ENCODE measurements at places on chromosomes 6 and 20.

GRCh38 chr6:118736440-118736839 is 85.0 kb upstream of the CEP85L start:
- no peak for DNase-seq

DNA sequence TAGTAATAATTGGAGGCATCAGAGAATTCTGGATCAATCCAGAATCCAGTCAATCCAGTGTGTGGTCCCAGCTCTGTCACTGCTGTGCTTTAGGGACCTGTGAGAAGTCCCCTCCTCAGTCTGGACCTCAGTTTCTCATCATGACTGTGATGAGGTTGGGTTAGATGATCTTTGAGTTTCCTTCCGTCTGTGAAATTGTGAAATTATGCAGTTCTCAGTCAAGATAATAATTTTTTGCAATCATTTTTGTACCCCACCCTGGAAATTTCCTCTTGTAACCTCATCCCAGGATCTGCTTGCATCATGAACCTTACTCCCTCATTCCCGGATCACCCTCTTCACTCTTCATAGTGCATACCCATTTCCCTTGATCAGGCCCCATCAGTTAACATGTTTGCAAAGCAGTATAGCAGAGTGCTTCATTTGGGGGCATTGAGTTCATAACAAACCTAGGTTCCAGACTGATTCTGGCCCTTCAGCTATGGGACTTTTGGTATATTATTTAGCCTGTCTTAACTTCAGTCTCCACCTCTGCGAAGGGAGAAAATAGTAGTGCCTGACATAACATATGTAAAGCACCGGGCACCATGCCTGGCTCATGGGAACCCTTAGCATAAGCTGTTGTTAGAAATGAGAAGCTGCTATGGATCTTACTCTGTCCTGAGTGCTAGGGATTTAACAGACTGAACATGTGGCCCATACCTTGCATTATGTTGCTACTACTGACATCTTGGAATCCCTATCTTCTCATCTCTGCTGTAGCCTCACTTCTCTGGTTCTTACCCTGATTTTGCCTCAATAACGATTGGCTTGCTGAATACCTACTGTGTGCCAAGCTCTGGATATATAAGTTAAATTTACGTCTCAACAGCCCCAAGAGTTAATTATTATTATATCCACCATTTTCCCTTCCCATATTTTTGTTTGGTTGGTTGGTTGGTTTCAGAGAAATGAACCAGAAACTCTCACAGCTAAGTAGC is 1.3 kb downstream of the ZNF76 start:
- DNase-seq: no peak

- DNase-seq: no peak
Observed at GRCh38 chr6:110140650-110141049, 38.8 kb downstream of the WASF1 start.

- DNase-seq: no peak
Observed at GRCh38 chr20:34999782-35000181, 44.1 kb downstream of the MYH7B start.

DNA sequence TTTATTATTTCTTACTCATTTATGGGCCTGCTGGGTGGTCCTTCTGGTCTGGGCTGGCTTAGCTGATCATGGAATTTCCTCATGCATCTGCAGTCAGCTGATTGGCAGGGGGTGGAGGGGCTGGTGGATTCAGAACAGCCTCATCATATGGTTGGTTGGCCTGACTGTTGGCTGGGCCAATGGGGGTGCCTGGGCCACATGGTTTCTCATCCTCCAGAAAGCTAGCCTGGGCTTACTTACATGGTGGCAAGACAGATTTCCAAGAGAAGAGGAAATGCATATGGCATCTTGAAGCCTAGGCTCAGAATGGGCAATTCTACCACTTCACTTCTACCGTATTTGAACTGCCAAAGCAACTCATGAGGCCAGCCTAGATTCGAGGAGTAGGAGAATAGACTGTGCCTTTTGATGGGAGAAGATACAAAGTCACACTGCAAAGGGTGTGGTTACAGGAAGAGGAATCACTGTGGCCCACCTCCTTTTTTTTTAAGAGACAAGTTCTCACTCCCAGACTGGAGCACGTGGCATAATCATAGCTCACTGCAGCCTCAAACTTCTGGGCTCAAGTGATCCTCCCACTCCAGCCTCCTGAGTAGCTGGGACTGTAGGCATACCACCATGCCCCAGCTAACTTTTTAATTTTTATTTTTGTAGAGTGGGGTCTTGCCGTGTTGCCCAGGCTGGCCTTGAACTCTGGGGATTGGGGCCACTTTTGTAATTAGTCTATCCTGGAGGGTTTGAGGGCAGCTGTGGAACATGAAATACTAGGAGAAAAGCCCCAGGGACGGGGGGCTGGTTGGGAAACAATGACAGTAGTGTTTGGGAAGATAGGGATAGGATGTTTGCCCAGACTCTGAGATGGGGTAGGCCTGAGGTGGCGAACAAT is 47.6 kb upstream of the RNF24 start:
- no peak for DNase-seq

GRCh38 chr20:32485770-32486478 is 99.2 kb downstream of the NOL4L start:
- DNase-seq: no peak

DNA sequence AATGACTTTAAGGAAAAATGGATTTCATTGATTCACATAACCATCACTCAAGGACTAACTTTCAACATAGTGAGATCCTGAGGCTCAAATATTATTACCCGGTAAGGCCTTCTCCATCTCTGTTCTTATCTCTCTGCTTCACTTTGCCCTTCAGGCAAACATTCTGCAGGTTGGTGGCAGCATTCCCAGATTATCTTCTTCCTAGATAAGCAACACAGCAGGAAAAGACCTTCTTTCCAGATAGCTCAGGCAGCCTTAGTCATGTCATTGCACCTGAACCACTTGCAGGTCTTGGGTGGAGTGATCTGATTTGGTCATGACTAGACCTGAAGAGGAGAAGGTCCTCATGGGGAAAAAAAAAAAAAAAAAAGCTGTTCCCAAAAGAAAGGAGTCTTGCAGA is 5.3 kb upstream of the HIVEP2 start:
- no peak for DNase-seq

- no peak for DNase-seq
Observed at GRCh38 chr6:13249817-13250216, 78.5 kb downstream of the TBC1D7 start.

DNA sequence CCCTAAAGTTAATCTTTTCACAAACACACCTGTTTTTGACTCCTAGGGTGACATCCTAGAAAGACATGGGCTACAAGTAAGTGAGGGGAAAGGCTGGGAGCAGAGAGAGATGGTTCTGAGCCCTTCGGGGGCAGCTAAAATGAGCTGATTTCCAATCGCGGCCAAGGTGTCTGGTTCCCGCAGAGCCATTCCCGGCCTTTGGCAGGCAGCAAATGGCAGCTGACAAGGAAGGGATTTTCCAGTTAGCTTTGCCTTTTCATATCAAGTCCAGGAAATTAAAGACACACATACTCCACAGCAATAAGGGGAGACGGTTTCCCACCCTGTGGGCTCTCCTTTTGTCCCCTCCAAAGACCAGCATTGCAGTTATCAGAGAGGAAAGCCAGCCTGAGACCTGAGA is 228.5 kb downstream of the ZMYND8 start:
- no peak for DNase-seq

Data from activated T-cell treated with anti-CD3 and anti-CD28 coated beads, Interleukin-2, amount 50 U/mL, for 48 hours (primary cell).